ENCODE measurements at places on chromosomes 3 and 15. TPM values are rescaled to one million over a fixed set of nuclear protein-coding genes. Genes with fewer than 3 reads are reported as not detected.

DNA sequence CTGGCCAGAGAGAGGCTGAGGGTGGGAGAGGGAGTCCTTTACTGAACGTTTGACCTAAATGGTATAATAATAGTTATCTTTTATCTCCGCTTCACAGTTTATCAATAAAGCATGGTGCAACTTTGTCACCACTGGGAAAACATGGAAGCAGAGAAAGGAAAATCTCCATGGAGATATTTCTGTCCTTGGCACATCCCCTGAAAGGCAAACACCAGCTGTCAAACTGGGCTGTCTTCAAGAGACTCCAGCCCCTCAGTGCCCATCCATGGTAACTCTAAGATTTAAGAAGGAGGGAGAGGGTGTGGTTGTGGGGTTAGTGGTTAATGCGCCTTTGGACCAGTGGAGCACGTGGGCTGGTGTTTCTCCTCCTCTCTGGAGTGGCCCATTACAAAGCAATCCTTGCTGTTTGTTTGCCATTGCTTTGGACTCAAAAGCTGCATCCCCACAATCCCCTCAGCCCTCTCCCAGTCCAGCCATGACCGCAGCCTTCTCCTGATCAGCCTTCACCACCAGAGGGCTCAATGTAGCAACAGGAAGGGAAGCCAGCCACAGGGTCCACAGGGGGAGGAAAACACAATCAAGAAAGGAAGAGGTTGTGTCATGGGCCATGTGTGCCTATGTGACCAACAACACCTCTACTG, 38.2 kb upstream of the FAM174B start:
- H3K4me3 ChIP-seq, result no peak overlapping the region
- DNase-seq, result no peak
- H3K36me3 ChIP-seq, result no peaks in the 10 kb centered on the region
- H3K27me3 ChIP-seq, result peaks cover 12% of the 10 kb centered on the region
- no peak overlapping the region for H3K27ac ChIP-seq

GRCh38 chr15:67834581-67835296, 5.1 kb downstream of the RNU6-1 start:
- peaks cover 52% of the 10 kb centered on the region for H3K4me1 ChIP-seq
- H3K36me3 ChIP-seq, result peaks cover 2% of the 10 kb centered on the region
- H3K27ac ChIP-seq, result no peak overlapping the region
- peaks cover 50% of the 10 kb centered on the region for H3K27me3 ChIP-seq
- H3K4me3 ChIP-seq, result peak overlapping the region; percentile 79
- DNase-seq, result peak; percentile 41

DNA sequence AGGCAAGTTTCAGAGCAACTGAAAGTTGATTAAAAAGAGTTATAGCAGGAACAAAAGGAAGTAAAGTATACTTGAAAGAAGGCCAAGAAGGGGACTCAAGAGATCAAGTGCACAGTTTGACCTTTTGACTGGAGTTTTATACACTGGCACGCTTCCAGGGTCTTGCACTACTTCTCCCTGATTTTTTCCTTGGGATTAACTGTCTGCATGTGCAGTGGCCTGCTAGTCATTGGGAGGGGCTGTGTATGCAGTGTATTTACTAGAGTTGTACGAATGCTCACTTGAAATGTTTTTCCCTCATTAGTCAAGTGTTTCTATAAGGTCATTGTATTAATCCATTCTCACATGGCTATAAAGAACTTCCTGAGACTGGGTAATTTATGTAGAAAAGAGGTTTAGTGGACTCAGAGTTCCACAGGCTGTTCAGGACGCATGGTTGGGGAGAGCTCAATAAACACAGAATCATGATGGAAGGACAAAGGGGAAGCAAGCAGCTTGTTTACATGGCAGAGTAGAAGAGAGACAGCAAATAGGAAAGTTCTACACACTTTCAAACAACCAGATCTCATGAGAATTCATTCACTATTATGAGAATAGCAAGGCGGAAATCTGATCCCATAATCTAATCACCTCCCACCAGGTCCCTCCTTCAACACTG, 571.8 kb downstream of the ZPLD1 start:
- DNase-seq, result no peak
- no peak overlapping the region for H3K4me3 ChIP-seq
- H3K4me1 ChIP-seq, result no peaks in the 10 kb centered on the region
- H3K36me3 ChIP-seq, result no peaks in the 10 kb centered on the region
- H3K27ac ChIP-seq, result no peak overlapping the region

- peaks cover 3% of the 10 kb centered on the region for H3K4me1 ChIP-seq
- DNase-seq, result no peak
- H3K36me3 ChIP-seq, result no peaks in the 10 kb centered on the region
- H3K27me3 ChIP-seq, result peaks cover 6% of the 10 kb centered on the region
- no peak overlapping the region for H3K4me3 ChIP-seq
Observed at GRCh38 chr15:51049081-51049480, 45.6 kb downstream of the TNFAIP8L3 start.

DNA sequence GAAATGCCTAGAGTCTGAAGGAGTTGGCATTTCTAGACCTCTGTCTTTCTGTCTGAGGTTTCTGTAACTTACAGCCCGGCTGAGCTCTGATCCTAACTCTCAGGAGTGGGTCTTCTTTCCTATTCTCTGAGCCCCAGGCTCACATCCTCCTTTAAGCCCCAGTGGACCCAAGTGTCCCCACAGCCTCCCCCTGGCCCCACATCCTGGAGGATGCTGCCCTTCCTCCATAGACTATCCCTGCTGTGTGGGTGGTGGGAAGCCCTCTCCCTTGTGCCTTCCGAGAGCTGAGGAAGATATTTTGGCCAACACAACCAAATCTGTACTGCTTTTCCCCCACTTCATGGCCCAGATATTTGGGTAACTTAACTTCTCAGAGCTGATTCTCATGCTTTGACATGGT, 151.3 kb downstream of the LRTM1 start:
- H3K27ac ChIP-seq, result no peak overlapping the region
- H3K4me3 ChIP-seq, result no peak overlapping the region
- H3K4me1 ChIP-seq, result no peaks in the 10 kb centered on the region
- no peak for DNase-seq

- H3K36me3 ChIP-seq, result no peaks in the 10 kb centered on the region
- H3K4me1 ChIP-seq, result no peaks in the 10 kb centered on the region
- H3K4me3 ChIP-seq, result no peak overlapping the region
- DNase-seq, result no peak
Observed at GRCh38 chr3:173916799-173917198, 519.3 kb downstream of the NLGN1 start.

DNA sequence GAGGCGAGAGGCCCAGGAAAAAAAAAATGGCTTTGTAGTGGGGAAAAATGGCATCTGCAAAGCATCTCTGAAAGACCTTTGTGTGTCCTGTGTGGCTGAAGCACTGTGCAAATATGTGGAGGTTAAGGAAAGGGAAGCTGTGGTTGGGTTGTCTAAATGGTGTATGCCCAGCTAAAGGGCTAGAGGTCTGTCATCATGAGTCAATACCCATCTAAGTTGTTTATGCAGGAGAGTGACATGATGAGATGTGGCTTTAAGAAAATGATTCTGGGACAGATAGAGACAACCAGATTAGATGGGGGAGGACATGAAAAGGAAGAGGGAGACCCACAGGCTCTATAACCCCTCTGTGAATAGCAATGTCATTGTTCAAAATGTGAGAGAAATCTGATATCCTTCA, 280.7 kb downstream of the MFSD1 start:
- no peak overlapping the region for H3K4me3 ChIP-seq
- no peak for DNase-seq

DNA sequence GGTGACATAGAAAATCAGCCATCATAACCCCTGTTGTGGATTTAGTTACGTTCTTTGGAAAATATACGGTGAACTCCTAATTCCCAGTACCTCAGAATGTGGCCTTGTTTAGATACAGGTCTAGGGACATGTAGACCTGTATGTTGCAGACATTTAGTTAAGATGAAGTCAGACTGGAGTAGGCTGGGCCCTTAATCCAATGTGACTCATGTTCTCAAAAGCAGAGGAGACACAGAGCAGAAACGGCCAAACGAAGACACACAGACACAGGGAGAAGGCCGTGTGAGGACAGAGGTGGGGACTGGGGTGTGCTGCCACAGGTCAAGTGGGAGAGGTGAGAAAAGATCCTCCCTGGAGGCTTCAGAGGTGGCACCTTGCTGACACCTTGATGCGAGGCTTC, 119.0 kb upstream of the PROK2 start:
- H3K4me1 ChIP-seq, result peaks cover 42% of the 10 kb centered on the region
- peaks cover 71% of the 10 kb centered on the region for H3K27me3 ChIP-seq
- no peak overlapping the region for H3K4me3 ChIP-seq
- H3K27ac ChIP-seq, result peak overlapping the region; percentile 18

GRCh38 chr3:47299381-47300318, 16.9 kb downstream of the KLHL18 start:
- H3K4me1 ChIP-seq, result peaks cover 48% of the 10 kb centered on the region
- peaks cover 44% of the 10 kb centered on the region for H3K36me3 ChIP-seq
- no peaks in the 10 kb centered on the region for H3K27me3 ChIP-seq
- no peak overlapping the region for H3K4me3 ChIP-seq

DNA sequence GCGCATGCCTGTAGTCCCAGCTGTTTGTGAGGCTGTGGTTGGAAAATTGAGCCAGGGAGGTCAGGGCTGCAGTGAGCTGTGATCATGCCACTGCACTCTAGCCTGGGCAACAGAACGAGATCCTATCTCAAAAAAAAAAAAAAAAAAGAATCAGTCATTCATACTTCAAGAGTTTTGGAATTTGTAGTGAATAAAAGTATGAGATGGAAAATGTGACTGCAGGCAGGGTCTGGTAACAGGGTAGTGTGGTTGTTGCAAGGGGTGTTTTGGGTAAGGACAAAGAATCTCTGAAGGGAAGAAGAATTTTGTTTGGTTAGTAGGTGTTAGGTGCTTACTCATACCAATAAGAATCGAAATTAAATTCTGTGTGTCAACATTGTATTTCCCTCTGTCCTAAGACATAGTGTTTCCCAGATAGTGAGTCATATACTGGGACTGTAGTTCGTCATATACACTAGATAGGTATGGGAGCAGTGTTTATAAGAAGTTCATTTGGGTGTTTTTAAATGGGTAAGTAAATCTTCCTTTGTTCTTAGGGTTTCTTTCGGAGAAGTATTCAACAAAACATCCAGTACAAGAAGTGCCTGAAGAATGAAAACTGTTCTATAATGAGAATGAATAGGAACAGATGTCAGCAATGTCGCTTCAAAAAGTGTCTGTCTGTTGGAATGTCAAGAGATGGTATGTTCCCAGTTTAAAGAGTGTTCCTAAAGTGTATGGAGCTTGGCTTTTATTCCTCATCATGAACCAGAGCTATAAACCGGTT, 14.2 kb downstream of the NR1D2 start:
- H3K36me3 ChIP-seq, result peaks cover 78% of the 10 kb centered on the region
- H3K4me1 ChIP-seq, result peaks cover 11% of the 10 kb centered on the region
- H3K4me3 ChIP-seq, result no peak overlapping the region
- H3K27ac ChIP-seq, result peak overlapping the region; percentile 4

- no peak overlapping the region for H3K4me3 ChIP-seq
- no peak overlapping the region for H3K27ac ChIP-seq
- peaks cover 1% of the 10 kb centered on the region for H3K27me3 ChIP-seq
Observed at GRCh38 chr15:25899870-25900269, 36.7 kb upstream of the ATP10A start.

- H3K27me3 ChIP-seq, result no peaks in the 10 kb centered on the region
- H3K4me3 ChIP-seq, result no peak overlapping the region
- peak overlapping the region; percentile 63 for H3K27ac ChIP-seq
- H3K36me3 ChIP-seq, result peaks cover 4% of the 10 kb centered on the region
Observed at GRCh38 chr3:50588759-50589433, 19.6 kb downstream of the HEMK1 start.

IL5RA gene
- not detected for total RNA-seq

TEX55 gene
- not detected for total RNA-seq

CAMP gene
- total RNA-seq, result 0.29 TPM

Measured in activated B cell treated with CpG ODN at 0.5 μM for 24 hours (primary cell).